ENCODE measurements at places on chromosomes 5 and 9.

- no peak for DNase-seq
These were observed 89.4 kb downstream of the CDKN2A start for GRCh38 chr9:21904776-21905175.

DNA sequence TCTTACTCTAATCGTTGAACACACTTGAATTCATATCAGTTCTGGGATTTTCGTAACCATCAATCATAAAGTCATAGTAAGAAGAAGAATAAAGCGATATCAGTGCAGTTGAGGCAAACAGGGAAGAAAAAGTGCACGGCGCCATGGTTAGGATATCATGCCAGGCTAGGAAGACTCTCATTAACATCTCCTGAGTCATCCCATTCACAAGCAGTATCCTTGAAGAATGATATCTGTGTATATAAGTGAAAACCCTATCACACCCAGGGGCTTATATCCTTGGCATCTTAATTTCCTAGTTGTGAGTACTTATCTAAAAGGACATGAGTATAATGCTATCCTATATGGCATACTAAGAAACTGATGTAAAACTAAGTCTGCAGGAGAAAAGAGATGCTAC lies 38.6 kb downstream of the NFIB start:
- no peak for DNase-seq

GRCh38 chr9:133075925-133076630 lies 14.3 kb downstream of the CEL start:
- DNase-seq: no peak

GRCh38 chr5:180101451-180102105 lies 30.0 kb upstream of the RNF130 start:
- DNase-seq: no peak

- no peak for DNase-seq
These were observed 11.1 kb downstream of the NIPSNAP3B start for GRCh38 chr9:104774831-104775573.

DNA sequence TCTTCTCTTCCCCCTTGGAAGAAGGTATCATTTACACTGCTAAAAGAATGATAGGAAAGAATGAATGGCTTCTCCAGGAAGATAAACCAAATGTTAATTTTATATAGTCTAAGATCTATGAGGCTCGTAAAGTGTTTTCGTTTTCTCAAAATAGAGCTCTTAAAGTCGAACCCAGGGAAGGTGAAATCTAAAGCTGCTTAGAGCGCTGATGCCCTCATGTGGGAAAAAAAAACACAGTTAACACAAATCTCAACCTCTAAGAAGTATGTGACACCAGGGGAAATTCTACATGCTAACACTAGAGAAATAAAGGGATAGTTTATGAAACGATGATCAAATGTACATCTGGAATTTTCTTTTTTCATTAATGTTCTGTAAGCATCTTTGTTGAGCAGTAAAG lies 257.9 kb downstream of the RASEF start:
- DNase-seq: no peak

GRCh38 chr9:128921881-128922763 lies 1.3 kb downstream of the PHYHD1 start:
- no peak for DNase-seq

GRCh38 chr5:107464416-107464815 lies 206.3 kb downstream of the EFNA5 start:
- DNase-seq: no peak

- no peak for DNase-seq
These were observed 27.7 kb downstream of the LHX6 start for GRCh38 chr9:122200960-122201595.

GRCh38 chr5:172144291-172144815 lies 43.7 kb downstream of the STK10 start:
- DNase-seq: no peak

GRCh38 chr5:31471916-31472315 lies 60.0 kb downstream of the DROSHA start:
- no peak for DNase-seq

- no peak for DNase-seq
These were observed 18.9 kb downstream of the SLC22A5 start for GRCh38 chr5:132388244-132389050.

GRCh38 chr9:112378328-112379176 lies 1.4 kb upstream of the HSDL2 start:
- no peak for DNase-seq

- DNase-seq: peak; percentile 58
These were observed 32.2 kb upstream of the ANGPTL2 start for GRCh38 chr9:127154390-127155191.

- no peak for DNase-seq
These were observed 62.7 kb downstream of the EPB41L4A start for GRCh38 chr5:112356178-112356956.

- DNase-seq: no peak
These were observed at the start of gene RNF208 for GRCh38 chr9:137222190-137223077. Gene RNF208, minus strand, starts transcription at chr9:137222240. Its CDS starts 1,028 bp downstream, at chr9:137221212.

DNA sequence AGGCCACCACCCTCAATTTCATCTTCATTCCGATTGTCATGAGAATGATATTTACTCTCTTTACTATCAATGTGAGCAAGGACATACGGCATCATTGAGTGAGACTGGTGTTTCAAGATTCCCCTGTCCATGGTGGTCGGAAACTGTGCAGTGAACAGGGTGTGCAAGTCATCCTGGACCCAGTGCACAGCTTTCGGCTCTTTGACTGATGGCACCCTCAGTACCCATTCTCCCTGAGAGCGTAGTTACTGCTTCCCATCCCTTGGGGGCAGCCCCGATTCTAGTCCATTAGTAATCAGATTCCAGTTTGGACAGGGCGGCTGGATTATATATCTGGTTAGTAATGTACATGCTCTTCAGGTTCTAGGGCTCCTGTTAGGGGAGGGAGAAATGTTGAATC lies 61.7 kb upstream of the SUB1 start:
- no peak for DNase-seq

GRCh38 chr5:97835112-97835511 lies 652.1 kb upstream of the RIOK2 start:
- no peak for DNase-seq

GRCh38 chr5:1106385-1107166 lies 5.3 kb downstream of the SLC12A7 start:
- DNase-seq: no peak

GRCh38 chr5:106094839-106095238 lies 1575.9 kb downstream of the EFNA5 start:
- no peak for DNase-seq

DNA sequence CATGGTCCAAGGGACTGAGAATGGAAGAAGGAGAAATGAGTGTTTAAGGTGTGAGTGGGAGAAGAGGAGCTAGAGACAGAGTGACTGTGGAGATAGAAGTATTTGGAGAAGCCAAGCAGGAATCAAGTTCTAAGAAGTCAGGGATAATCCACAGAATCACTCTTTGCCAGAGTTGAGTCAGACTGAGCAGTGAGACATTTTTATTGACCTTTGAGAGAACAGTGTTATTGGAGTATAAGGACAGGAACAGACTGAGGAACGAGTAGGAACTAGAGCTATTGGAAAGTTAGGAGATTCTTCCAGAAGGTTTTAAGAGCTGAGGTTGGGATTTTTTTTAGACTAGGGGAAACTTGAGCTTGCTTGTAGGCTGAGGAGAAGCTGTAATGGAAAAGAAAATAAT lies 37.2 kb downstream of the RCL1 start:
- DNase-seq: no peak

GRCh38 chr5:155254399-155254798 lies 240.8 kb downstream of the KIF4B start:
- no peak for DNase-seq

- no peak for DNase-seq
These were observed 123.5 kb downstream of the TRIO start for GRCh38 chr5:14266686-14267085.

- DNase-seq: peak; percentile 36
These were observed at the start of gene ACSL6 for GRCh38 chr5:132011622-132012343. Gene ACSL6, minus strand, starts transcription at chr5:132011658. Its CDS starts 105 bp downstream, at chr5:132011553.

DNA sequence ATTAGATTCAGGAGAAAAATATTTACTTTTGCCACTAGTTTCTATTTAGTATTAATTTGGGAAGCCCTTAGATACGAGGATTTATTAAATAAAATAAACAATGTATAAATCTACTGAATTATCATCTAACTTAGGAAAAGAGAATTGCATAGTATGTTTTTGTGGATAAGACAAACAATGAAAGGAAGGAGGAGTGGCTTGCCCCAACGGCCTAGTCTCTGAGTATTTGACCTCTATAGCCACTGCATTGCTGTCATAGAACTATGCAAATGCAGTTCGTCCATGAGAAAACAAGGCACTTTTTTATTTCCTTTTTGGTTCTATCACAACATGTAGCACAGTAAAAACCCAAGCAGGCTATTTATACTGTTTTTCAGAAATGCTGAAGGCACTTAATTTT lies 321.2 kb upstream of the CCNH start:
- no peak for DNase-seq

- no peak for DNase-seq
These were observed 2.1 kb downstream of the SYNPO start for GRCh38 chr5:150642567-150642927.

GRCh38 chr5:25963251-25964008 lies 1075.0 kb downstream of the CDH9 start:
- no peak for DNase-seq

DNA sequence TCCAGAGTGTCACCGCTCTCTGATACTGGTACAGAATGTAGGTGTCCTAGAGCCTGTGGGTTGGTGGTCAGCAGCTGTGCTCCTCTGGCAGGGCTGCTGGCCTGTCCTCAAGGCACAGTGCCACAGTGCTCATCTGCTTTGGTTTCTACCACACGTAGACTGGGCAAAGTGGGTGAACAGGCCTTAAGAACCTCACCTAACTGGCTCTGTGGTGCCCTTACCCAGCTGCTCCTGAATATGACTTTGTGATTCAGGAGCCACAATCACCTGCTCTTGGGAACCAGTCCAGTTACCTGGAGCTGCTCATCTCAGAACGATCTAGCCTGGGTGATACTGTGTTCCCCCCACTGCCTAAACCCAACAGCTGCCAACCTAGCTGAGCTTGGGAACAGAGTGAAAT lies 6.4 kb downstream of the NOP16 start:
- DNase-seq: no peak

GRCh38 chr5:125120012-125120411 lies 373.6 kb upstream of the ZNF608 start:
- DNase-seq: no peak

- DNase-seq: no peak
These were observed 128.9 kb upstream of the CCNH start for GRCh38 chr5:87541676-87542075.

GRCh38 chr9:134053941-134054761 lies 13.7 kb downstream of the BRD3 start:
- no peak for DNase-seq

DNA sequence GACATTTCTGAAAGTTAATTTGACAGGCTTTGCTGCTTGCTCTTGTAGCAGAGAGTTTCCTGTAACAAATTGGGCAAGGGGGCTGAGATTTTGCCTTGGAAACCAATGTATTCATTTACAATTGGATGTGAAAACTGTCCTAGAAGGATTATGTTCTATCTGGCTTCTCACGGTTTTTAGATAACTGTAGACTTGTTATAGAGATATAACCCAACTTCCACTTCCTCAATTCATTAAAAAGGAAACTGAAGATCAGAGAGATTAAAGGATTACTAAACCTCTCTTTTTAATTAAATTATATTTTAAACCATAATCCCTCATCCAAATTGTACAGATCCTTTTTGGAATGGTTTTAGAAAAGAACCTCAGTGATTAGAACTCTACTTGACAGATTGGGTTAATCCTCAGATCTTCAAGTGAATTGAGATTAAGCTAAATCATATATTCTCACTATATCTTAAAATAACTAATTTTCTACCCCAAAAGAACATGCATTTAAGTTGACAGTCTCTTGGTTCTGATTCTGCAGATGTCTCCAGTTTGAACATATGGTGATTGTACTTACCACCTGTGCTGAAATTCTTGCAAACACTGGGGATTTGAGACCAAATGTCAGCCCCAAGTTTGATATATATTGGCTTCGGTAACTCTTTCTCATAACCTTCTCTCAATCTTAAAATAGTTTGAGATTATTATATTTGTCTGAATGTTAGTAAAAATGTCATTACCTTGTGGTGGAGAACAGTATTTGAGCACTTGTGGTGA lies 130.1 kb upstream of the C9orf72 start:
- no peak for DNase-seq

DNA sequence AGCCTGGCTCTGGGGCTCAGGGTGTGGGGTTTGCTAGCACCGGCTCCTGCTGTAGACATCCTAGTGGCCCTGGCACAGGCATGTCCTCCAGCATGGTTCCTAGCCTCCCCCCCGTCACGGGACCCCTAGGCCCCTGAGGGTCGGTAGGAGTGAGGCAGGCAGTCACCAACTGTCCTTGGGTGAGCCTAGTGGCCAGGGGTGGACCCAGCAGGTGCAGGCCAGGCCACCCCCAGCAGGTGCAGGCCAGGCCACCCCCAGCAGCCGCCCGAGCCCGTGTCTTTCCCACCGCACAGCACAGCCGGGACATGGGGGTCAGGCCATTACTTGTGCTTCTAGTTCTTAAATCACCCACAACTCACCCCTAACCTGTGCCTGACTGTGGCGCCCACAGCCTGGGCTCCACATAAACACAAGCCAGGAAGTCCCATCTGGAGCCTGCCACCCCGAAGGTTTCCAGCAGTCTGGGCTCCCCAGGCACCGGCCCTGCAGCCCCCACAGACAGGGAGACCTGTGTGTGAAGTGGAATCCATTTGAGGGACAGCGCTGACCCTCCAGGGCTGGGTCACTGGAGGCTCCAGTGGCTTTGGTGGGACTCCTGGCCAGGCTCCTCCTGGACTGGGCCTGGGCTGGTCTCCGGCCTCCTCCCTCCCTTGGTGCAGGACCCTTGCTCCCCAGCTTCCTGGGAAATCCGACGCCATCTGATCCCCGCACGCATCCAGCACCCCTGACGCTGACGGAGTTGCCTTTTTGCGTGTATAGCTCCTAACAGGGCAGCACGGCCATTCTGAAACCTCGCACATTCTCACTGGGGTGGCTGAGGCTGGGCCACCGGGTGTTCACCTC lies 114.1 kb upstream of the LPCAT1 start:
- DNase-seq: no peak

- DNase-seq: no peak
These were observed 379.8 kb downstream of the EFNA5 start for GRCh38 chr5:107290780-107291398.

- DNase-seq: no peak
These were observed 39.0 kb downstream of the ERGIC1 start for GRCh38 chr5:172872997-172873491.

DNA sequence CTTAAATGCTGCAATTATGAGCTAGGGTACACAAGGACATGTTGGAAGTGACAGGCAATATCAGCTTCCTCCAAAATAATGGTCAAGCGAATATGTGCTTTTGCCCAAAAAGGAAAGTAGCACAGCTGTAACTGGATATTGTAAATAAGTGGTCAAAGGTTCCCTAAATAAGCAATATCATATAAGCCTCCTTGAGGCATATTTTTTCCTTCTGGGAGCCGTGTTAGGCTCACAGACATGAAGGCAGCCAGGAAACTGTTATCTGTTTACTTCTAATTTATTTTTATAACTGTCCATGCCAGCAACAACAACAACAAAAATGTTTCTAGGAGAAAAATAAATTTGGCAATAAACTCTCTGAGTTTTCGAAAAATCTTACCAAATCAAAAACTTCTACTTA lies 648.3 kb downstream of the PDE4D start:
- no peak for DNase-seq

- DNase-seq: no peak
These were observed 101.2 kb upstream of the GDNF start for GRCh38 chr5:37940931-37941623.

Data from T-helper 1 cell (primary cell).